Hematopoietic multipotent progenitor cell treated with erythropoietin and hydrocortisone succinate and interleukin-3 and kit ligand, for 8 days (in vitro differentiated cells): ENCODE measurements at places on chromosomes 16 and 17.

- DNase-seq: no peak
Measured at GRCh38 chr16:27221576-27222248, 18.4 kb downstream of the KDM8 start.

GRCh38 chr16:19716183-19716582 is 1.8 kb downstream of the KNOP1 start:
- DNase-seq: no peak

DNA sequence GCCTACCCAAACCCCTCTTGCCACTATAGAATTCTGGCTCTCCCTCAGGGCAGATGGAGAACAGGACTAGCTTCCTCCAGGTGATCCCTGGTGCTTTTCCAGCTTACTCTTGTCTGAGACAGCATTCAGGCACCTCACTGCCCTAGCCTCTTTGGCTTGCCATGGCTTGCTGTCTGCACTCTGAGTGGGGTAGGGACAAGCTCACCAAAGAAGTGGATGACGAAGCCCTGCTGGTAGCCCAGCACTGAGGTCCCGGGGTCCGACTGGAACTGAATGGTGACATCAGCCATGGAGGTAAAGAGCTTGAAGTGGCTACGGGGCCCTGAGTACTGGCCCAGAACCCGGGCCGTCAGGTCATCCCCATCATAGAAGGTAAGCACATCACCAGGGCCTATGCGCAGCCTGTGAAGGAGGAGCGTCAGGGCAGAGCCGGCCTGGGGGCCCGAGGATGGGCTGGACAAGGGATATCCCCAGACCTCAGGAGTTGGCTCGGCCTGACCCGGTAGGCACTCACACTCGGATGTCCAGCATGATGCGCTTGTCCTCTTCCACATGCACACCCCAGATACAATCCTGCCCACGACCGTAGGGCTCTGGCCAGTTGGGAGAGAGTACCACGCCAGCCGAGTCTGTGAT is 7.6 kb upstream of the PHF12 start:
- no peak for DNase-seq

- DNase-seq: peak; percentile 46
Measured at GRCh38 chr17:80101946-80102663, 724 bp downstream of the GAA start.

GRCh38 chr16:57569306-57569946 is 27.0 kb downstream of the ADGRG5 start:
- DNase-seq: no peak

GRCh38 chr16:24906199-24906808 is 60.5 kb downstream of the SLC5A11 start:
- peak; percentile 36 for DNase-seq

GRCh38 chr16:50318796-50319578 is 49.8 kb downstream of the BRD7 start:
- DNase-seq: no peak

DNA sequence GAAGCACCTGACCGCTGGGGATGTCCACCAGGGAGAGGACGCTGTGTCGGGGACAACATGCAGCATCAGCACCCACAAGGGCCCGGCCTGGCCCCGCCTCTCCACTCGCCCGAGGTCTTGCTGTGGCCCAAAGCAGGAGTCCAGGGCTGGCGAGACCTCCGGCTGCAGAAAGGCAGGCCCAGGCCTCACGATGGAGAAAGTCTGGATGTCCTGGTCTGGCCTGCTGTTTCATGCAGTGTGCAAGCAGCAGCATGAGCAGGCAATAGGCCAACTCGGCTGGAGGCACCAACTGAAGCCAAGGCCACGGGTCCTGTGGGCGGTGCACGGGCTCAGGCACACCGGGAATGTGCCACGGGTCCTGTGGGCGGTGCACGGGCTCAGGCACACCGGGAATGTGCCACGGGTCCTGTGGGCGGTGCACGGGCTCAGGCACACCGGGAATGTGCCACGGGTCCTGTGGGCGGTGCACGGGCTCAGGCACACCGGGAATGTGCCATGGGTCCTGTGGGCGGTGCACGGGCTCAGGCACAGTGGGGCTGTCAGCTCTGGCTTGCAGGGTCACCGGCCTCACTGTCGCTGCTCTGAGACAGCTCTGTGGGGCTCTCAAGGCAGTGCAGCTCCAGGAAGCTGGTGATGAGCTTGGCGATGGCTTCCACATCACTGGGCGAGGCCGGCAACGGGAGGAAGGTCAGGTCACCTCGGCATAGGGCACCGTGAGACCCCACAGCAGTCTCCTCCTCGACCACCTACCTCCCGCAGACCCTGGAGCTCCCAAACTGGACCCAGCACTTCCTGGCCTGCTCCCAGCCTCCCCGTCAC is 6.9 kb downstream of the CYBC1 start:
- no peak for DNase-seq

DNA sequence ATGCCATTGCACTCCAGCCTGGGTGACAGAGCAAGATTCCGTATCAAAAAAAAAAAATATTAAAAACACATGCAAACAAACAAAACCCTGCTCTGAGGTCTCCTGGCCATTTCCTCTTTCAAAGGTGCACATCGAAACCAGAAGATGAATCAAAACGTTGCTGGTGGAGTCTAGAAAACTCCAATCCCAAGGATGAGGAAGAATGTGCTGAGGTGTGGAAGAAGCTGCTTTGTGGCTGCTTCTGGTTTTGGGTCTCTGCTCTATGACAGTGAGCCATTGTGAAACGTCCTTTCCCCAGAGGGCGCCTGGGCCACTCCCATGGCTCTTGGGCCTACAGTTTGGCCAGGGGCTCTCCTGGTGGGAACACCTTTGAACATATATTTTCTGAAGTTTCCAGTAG is 112.6 kb downstream of the IRF8 start:
- DNase-seq: no peak

DNA sequence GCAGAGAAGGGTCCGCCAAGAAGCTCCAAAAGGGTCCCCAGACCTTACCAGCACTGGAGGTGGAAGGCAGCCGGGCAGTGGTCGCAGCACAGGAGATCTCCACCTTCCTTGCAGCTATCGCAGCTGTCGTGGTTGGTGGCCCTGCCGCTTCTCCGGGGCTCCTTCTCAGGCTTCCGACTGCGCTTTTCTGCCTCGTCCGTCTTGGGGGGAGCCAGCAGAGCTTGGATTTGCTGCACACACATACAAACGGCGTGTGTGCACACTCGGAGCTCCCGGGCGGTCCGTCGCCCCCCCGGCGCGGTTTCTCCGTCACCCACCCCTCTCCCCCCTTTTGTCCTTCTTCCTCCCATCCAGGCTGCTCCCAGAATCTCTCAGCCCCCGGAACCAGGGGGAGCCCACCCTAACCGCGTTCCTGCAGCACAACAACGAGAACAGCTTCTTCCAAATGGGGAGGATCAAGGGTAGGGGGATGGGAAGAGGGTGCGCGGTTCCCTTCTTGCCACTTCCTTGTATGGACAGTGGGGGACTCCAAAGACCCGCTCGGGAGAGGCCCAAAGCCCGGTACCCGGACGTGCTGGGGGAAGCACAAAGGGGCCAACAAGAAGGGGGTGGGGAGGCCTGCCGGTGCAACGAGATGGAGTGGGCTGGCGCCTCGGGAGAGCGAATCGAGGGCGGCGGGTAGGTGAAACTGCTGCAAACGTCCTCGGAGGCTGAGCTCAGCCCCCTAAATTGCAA is 1.1 kb downstream of the PHF12 start:
- DNase-seq: peak; percentile 52

DNA sequence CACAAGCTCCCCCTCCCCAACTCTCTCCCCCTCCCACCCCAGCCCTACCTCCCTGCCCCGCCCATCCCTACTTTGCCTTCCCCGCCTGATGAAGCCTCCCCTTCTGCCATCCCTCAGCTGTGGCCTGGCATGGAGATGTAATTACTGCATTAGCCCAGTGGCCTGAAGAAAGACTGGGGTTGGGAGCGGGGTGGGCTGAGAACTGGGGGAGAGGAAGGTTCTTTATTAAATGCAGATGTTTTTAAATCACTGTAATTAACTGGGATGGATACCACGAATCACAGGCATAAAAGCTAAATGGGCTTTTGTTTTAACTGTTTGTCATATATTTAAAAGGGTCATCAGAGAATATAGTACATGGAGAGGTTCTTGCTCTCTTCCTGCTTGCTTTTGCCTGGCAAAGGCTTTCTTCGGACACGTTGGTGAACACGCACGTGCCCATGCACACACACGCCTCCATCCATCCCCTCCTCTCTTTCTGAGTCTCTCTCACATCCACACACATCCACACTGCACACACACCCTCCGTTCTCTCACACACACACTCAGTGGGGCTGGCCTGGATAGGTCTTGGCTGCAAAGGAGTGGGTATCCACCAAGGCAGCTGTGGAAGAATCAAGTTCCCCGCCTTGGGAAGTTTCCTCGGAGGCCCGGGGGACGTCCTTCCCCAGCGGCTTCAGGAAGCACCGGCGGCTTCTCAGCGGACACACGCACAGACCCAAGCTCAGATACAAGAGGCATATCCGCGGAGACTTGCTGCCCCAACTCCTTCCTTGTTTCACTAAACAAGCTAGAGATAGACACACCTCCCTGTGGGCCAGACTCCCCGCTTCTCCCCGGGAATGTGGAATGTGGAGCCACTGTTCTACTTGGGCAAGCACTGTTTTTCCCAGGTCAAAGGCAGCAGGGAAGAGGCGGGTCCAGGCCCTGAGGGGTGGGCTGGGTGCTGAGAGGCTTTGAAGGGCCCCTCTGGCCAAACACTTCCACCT is 27.4 kb upstream of the TNRC6C start:
- DNase-seq: no peak

DNA sequence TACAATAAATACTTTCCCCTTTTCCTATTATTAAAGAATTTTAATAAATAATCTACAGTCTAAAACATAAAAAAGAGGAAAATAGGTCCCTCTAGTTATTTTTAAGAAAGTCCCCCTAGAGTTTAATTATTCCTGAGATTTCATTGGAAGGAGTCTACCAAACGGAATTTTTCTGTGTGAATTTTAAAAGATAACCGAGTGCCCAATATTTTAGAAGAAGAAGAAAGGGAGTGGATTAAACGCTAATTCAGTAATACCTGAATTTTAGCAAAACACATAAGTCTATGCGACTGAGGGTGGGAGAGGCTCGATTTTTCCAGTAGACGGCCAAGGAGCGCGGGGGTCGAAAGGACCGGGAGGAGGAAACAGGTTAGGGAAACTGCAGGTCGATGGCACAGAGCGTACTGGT is 2.2 kb downstream of the HOXB2 start:
- no peak for DNase-seq

DNA sequence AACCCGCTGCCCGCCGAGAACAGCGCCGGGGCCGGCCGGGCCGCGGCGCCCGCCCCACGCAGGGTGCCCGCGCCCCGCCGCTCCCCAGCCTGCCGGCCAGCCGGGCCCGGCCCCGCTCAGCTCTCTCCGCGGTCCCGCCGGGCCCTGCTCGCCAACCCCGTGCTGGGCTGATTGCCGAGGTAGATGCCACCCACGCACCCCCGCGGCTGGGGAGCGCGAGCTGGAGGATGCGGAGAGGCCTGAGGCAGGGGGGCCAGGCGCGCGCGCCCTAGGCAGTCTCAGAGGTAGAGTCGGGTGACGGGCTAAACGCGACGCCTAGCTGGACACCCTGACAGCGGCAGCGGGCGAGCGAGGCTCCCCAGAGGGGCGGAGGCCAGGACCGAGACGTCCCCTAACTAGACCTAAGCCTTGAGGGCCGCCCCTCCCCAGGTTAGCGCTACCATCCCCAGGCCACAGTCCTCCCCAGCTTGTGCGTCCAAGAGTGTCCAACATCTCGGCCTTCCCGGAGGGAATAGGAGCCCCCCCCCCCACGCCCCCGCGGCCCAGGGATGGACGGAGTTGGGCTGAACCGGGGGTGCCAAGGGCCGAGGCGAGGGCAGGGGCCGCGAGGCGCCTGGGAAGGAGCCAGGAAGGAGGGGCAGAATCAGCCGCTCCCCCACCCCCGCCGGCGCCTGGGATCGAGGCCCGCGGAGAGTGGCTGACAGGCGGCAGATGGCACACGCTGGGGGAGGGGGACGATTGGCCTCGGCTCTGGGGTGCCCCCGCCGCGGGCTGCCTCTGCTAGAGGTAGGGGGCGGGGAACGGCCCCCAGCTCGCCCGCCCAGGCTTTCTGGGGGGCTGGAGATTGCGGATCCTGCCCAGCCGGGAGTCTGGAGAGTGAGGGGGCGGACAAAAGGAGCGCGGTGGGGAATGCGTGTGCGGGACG is 2.5 kb upstream of the ZNF423 start:
- DNase-seq: no peak

DNA sequence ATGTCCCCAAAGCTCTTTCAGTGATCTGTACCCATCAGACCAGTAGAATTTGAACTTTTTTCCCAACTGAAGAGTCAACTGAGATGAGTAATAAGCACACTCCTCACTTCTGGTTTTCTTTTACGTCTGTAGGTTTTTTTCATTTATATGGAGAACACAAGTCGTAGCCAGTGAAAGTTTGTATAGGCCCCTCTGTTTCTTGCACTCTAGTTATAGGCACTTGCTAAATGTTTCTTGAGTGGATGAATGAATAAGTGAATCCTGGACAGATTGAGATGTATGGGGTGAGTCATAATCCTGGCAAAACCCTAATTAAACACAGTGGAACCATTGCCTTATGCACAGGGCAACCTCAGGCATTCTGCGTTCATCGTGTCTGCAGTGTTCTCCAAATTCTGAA is 193.7 kb upstream of the TBX2 start:
- no peak for DNase-seq

- DNase-seq: no peak
Measured at GRCh38 chr17:83179374-83179773, 100.0 kb downstream of the METRNL start.

- DNase-seq: peak; percentile 67
Measured at GRCh38 chr17:30021708-30022317, 80.4 kb downstream of the EFCAB5 start.

DNA sequence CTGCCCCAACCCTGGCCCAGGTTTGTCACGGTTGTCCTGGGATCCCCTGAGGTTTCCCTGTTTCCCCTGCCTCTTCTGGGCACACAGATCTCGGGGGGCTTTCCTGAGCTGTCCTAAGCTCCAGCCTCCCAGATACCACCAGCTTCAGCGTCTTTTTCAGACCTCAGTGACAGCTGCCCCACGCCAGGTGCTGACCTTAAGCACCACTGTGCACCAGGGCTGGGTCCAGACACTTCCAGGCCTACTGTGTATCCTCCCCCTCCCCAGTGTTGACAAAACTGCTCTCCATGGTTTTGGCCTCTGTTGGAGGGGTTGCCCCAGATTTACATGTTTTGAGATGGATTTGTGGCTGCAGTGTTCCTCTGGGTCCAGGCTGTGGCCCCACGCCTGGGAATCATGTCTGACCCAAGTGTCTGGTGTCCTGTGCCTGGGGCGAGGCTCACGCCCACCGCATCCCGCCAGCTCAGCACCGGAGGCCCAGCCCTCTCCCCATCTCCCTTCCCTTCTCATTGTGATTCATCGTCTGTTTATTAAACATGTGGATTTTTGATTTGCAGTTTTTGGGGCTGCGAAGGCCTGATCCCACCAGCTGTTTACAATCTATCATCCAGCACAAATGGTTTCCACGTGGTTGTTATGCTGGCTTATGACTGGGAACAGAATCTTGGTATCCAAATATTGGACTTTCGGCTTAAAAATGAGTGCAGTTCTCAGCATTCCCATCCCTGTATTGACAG is 82.1 kb downstream of the METRNL start:
- no peak for DNase-seq

DNA sequence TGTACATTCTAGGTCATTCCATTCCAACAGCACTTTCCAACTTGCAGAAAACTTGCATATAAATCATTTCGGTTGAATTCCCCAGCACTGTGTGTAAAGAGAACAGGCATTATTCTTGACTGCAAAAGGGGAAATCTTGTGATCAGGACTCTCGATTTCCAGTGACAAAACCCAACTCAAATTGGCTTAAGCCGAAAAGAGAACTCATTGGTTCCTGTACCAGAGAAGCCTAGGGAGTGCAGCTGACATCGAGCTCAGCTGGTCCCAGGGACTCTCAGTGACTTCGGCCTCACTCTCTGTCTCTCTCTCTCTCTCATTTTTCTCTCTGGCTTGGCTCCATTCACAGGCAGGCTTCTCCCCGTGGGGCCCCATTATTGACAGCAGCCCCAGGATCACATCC is 30.7 kb downstream of the CD300LF start:
- no peak for DNase-seq

- DNase-seq: no peak
Measured at GRCh38 chr17:76946111-76946771, 78.0 kb downstream of the MGAT5B start.
